ENCODE measurements at places on chromosomes 5 and 9.

- no peak for DNase-seq
Measured at GRCh38 chr5:170182491-170182890, 50.3 kb upstream of the C5orf58 start.

DNA sequence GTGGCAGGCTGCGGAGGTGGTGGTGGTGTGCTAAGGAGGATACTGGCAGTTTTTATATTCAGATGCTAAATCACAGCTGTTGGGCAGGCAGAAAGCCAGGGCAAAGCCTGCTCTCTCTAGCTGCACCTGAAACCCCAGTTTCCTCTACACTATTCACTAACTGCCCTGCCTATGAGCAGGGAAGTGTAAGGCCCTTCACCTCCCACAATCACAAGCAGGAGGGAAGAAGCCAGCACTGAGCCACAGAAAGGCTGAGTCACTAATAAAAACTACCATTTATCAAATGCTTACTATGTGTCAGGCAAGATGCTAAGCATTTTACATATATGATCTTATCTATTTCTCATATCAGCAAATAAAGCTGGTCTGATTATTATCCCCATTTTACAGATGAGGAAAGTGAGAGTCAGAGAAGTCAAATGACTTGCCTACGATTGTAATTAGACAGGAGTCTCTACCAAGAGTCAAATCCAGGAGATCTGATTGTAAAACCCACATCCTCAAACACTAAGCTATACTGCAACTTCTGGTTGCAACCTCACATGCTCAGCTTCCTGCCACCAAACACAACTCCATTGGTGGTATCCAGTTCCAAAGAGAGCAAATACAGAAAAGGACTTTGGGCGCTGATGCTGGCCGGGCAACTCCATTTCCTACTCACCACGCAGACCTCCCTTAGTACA is 17.7 kb upstream of the IL6ST start:
- DNase-seq, result no peak

- DNase-seq, result no peak
Measured at GRCh38 chr5:172587061-172587405, 54.0 kb upstream of the NEURL1B start.

DNA sequence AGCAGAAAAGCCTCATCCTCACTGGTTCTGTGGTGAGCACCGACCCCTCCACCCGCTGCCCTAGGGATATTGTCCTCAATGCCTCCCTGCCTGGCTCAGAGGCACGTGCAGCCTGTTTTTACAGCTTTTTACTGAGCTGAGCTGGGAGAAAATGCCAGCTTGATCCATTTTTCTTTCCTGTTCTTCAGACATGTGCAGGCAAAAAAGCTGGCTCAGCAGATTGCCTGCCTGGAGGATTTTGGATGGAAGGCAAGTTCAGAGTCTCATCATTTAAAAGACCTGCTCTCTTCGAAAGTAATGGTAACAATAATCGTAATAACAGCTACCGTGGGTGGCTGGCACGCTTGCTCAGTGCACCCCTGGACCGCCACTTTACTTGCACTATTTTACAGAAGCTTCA is 135.0 kb upstream of the SMIM23 start:
- no peak for DNase-seq

GRCh38 chr9:32260151-32260862 is 124.1 kb upstream of the ACO1 start:
- DNase-seq, result no peak

DNA sequence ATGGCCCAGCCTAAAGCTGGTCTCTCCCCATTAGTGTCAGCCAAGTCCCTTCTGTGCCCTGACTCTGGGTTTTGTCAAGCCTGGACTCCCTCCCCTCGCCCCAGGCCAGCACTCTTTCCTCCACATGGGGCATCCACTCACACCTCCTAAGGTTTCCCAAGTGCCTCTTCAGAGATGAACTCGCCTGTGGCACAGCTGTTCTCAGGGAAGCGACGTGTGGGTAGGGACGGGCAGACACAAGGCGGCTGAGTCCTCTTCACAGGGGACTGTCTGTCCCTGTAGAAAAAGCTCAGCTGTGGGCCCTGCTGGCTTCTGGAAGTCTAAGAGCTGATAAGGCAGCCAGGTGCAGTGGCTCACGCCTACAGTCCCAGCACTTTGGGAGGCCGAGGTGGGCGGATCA is 78.5 kb downstream of the CACNA1B start:
- DNase-seq, result peak; percentile 13

- peak; percentile 29 for DNase-seq
Measured at GRCh38 chr5:179618923-179619554, 4.4 kb downstream of the HNRNPH1 start.

GRCh38 chr5:95901676-95902627 is 59.7 kb downstream of the ELL2 start:
- no peak for DNase-seq

- no peak for DNase-seq
Measured at GRCh38 chr5:103031607-103032006, 88.3 kb downstream of the GIN1 start.

DNA sequence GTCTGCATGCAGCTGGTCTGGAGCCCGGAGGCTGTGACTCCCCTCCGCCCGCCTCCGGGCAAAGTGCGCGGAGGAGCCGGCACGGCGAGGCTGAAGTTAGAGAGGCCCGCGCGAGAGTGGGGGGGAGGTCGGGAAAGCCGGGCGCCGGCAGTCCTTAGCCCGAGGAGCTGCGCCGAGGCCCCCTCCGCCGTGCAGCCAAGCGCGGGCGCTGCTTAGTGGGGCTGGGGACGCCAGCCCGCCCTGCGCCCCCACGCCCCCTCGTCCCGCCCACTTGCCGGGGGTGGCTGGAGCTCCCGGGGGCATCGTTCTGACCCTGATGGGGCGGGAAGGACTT is 403 bp downstream of the NINJ1 start:
- peak; percentile 80 for DNase-seq

GRCh38 chr5:395921-396530 is 47.0 kb upstream of the EXOC3 start:
- DNase-seq, result no peak

GRCh38 chr9:20884985-20885593 is 146.4 kb downstream of the HACD4 start:
- DNase-seq, result peak; percentile 51

GRCh38 chr9:69483886-69484422 is 158.9 kb downstream of the ENTREP1 start:
- DNase-seq, result no peak

GRCh38 chr5:59357381-59357977 is 536.0 kb downstream of the PDE4D start:
- peak; percentile 55 for DNase-seq

DNA sequence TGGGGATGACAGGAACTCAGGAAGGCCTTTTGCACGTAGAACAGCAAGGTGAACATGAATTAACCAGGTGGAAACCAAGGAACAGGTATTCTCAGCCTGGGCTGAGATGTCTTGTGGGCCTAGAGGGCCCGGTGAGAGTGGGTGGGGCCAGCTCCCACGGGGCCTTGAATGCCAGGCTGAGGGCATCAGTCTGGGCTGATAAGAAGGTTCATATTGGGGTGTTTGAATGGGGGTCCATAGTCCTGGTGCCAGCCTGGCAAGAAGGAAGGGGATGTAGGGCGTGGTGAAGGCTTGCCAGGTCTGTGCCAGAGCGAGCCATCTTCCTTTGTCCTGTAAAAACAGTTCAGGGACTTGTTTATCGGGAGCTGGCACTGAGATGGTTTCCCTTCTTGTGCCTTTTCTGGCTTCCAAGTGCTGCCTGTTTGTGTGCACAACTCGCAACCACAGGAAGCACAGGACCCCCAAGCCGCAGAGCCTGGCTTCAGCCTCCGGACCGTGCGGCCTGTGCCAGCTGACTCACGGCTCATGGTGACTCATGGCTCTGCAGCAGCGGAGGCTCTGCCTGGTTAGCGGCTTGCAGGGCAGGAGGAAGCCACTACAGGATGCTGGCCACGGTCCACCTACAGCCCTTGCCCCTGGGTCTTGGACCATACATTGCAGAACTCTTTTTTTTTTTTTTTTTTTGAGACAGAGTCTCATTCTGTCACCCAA is 2.4 kb downstream of the CARD19 start:
- DNase-seq, result peak; percentile 56

DNA sequence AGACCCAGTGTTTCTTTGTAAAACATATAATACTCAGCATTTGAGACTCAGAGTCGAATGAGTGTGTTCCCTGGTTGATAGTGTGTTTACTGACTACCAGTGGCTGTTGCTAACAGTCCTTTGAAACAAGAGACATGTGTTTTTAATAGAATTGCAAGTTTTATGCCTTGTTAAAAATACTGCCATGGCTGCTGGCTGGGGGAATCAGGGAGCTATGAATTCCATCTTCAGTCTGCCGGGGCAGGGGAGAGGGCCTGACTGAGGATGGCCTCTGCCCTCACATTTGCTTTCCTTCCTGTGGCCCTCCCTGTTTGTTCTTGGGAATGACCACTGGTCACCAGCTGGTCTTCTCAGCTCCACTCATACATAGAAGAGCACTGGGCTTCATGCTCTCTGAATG is 63.8 kb downstream of the PDZD2 start:
- peak; percentile 54 for DNase-seq

DNA sequence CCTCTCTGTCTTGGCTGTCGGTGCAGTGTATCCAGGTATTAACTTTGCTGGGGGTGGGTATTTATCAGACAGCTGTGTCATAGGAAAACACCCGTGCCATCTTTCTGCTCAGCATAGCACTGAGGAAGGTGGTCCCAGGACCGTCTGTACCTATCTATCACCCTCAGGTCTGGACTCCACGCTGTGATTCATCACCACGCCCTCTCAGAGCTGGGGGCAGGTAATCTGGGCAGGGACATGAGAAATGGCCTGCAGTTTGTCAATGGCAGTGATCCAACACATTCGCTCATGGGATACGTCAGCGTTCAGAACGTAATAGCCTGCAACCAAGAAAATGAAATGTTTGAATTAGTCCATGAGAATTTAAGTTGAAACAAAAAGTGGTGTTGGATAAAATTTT is 151.6 kb upstream of the MAP1B start:
- peak; percentile 68 for DNase-seq

DNA sequence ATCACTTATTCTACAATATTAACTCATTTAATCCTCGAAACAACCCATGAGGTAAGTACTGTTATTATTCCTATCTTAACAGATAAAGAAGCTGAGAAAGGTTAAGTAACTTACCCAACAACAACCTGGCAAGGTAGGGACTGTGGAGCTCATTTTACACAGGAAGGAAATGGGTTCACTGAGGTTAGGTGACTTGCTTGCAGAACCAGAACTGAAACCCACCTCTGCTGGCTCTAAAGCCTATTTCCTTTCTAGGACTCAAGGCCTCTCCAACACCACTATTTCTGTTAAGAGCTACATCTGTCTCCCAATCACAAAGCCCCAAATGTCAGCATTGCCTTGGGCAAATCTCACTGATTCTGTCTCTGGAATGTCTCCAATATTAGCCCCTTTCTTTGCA is 38.9 kb upstream of the IFNK start:
- DNase-seq, result no peak

GRCh38 chr5:155815248-155815647 is 511.7 kb upstream of the SGCD start:
- no peak for DNase-seq

- no peak for DNase-seq
Measured at GRCh38 chr5:97846643-97847042, 663.6 kb upstream of the RIOK2 start.

GRCh38 chr9:133767008-133767407 is 28.9 kb upstream of the SARDH start:
- no peak for DNase-seq

DNA sequence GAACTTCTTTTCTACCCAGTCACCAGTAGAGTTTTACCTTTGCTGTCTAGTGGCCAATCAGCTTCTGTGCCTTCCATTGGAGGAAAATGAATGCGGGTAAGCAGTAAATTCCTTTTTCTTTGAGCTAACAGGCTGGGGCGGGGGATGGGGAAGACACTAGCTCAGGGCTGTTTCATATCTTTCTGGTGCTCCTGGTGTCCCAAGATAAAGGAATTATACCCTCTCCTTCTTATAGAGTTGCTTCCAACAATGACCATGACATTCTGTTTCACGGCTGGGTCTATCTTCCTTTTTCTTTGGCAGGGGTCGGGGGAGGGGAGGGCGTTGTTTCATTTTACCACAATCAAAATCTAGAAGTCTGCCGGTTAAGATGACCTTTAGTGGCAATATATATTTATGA is 51.2 kb upstream of the RPS23 start:
- no peak for DNase-seq

DNA sequence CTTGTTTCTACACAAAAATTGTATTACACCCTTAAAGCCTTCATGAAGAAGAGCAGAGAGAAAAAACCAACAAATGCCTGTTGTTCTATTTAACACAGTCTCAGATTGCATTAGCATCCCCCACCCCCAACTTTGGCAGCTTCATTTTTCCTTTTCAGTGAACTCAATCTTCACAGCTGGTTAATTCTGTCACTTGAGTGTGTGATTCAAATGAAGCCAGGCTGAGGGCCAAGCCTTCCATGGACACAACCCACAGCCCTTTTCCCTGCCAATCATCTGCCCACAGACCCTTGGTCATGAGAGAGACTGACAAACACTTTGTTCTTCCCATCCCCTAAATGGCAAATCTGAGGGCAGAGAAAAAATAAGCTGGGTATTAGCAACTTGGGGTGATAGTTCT is 217.5 kb upstream of the NMUR2 start:
- peak; percentile 38 for DNase-seq

DNA sequence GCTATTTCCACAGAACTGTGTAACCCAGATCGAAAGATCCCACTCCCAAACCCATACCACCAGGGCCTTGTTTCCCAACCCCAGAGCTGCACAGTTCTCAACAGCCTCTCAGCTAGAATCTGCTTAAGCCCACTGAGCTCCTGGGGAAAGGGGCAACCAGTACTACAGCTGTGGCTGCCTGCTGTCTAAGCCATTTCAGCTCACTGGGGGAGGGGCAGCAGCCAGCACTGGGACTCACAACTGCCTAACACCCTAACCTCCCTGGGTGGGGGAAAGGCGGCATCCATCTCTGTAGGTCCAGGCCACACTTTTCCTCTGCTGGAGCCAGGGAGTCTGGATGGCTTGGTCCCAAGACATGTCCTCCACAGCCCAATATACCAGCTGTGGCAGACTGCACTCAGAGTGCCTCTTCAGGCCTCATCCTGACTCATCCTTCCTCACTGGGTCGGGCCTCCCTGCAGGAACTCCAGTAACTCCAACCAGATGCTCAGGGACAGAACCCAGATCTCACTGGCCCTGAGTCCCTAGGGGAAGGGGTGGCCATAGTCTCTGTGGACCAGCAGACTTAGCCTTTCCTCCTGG is 241.4 kb downstream of the HINT1 start:
- DNase-seq, result no peak

DNA sequence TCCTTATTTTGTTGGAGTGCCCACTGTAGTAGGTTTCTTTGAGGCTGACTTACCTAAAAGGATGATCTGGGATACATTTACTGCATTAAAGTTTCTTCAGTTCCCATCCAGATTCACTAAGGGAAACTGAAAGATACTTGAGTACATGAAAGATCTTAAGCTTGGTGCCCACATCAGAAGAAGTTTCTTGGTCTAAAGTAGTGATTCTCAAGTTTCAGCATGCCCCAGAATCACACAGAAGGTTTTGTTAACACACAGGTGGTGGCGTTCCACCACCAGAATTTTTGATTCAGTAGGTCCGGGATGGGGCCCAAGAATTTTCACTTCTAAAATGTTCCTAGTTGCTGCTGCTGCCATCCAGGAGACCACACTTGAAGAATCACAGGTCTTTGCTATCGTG is 171.0 kb downstream of the ZNF462 start:
- DNase-seq, result no peak

- no peak for DNase-seq
Measured at GRCh38 chr9:93898026-93898425, 57.1 kb downstream of the BARX1 start.

All from tongue (tissue), 3 donors.